ENCODE measurements at places on chromosomes 12 and 14.

- DNase-seq: no peak
Observed at GRCh38 chr12:78186670-78187069, 356.0 kb downstream of the NAV3 start.

DNA sequence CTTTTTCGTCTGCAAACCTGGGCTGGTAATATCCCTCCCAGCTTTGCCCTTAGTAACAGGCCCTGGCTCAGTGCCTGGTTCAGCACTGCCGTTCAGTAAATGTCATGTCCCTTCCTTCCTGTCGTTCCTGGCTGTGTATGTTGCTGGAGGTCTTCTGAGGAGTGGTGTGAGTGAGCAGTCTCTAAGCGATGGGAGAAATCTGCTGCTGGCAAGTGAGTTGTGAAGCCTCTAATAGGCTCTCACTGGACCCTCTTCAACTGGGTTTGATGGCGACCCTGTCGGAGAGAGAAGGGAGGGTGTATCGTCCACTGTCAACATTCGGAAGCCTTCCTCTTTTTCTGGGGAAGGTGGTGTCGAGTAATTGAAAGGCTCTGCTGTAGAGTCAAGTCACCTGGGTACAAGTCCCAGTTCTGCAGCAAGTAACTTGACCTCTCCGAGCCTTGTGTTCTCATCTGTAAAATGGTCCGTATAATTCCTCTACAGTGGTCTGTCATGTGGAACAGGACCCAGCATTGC lies 62.8 kb downstream of the HRK start:
- peak; percentile 12 for DNase-seq

GRCh38 chr12:6699259-6699988 lies 1.2 kb downstream of the PIANP start:
- DNase-seq: no peak

GRCh38 chr14:88003425-88003824 lies 1.5 kb upstream of the GPR65 start:
- DNase-seq: no peak

- no peak for DNase-seq
Observed at GRCh38 chr12:114686426-114686772, 2.4 kb upstream of the TBX3 start.

GRCh38 chr12:105234197-105234596 lies 1.8 kb downstream of the APPL2 start:
- no peak for DNase-seq

DNA sequence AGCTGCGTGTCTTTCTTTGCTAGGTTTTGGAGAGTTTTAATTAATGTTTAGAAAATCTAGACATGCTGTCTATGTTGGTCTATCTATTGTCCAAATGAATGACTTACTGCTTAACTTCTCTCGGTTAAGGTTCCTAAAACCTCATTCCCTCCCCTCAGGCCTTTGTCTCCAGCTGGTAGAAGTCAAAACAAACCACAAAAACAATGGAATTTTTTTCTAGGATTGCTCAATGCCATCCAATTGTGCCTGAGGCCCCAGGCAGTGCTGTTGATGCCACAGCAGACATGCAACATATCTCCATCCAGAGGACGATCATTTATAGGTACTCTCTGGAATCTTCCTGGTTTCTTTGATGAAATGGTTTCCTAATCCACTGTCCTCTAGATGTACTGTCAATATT lies 448.2 kb upstream of the TBX3 start:
- DNase-seq: no peak

- no peak for DNase-seq
Observed at GRCh38 chr12:19186722-19187661, 57.5 kb downstream of the PLEKHA5 start.

DNA sequence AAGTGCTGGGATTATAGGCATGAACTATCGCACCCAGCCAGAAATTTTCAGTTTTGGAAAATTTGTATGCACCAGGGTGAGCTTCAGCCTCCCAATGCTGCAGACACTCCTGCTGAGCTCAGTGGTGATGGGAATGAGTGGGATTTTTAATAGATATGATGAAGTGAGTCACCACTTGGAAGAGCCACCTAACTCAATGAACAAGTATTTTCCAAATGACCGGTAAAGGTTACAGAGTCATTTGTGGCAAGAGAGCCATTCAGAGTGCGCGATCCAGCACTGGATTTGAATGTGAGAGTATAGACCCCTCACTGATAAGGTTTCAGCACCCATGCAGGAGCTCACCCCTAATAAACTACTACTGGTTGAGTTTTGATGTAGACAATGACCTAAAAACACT lies 100.7 kb downstream of the PPP2R5C start:
- no peak for DNase-seq

GRCh38 chr14:42602336-42602845 lies 995.7 kb downstream of the LRFN5 start:
- DNase-seq: no peak

DNA sequence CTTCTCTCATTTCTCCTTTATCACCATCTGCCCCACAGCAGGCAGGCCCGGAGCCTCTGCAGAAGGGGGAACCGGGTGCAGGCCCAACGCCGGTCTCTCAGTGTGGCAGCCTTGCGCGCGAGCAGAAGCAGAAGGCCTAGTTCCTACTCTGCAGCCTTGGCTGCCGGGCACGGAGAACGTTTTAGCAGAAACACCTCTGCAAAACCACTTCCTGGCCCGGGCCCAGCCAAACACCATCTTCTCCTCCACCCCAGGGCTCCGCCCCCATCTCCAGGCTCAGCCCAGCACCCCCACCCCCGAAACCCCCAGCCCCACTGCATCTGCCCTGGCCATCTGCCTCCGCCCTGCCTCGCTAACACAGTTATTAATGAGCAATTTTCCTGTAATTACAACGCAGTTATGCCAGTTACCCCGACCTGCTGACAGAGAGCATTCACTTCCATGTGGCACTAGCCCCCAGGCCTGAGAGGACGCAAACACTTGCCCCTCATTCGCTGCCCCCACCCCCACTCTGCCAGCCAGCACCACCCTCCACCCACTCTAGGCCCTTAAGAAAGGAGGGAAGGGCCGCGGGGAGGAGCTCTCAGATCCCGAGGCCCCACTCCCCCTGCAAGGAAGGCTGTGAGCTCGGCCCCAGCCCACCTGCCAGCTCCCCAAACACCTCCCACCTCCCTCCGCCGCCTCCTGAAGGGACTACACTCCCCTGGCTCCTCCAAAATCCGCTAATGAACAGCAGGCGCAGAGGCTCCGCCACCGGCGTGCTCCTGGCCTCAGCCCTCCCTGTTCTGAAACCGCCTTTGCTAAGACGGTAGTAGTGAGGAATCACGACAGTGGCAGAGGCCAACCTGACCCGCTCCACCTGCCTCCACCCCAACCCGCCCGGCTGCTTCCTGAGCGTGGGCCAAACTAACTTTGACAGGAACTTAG lies 44.7 kb upstream of the FBRSL1 start:
- peak; percentile 90 for DNase-seq
